ENCODE measurements at places on chromosomes 1 and 21. TPM values are rescaled to one million over a fixed set of nuclear protein-coding genes. Genes with fewer than 3 reads are reported as not detected.

Gene UMODL1
- not detected for polyA plus RNA-seq

Gene KCNJ9
- 0.13 TPM for polyA plus RNA-seq

Gene BMP8B
- 5.1 TPM for polyA plus RNA-seq

Gene OR10J1
- 0.08 TPM for polyA plus RNA-seq

Gene PLA2G2C
- 0.33 TPM for polyA plus RNA-seq

Gene RPL22
- 607 TPM for polyA plus RNA-seq

Gene SYT6
- polyA plus RNA-seq, result 1.5 TPM
